RKO (cell line): ENCODE measurements at places on chromosomes 5 and 9.
A peak's percentile ranks its signal among the peaks of the same experiment; 100 is the strongest.

DNA sequence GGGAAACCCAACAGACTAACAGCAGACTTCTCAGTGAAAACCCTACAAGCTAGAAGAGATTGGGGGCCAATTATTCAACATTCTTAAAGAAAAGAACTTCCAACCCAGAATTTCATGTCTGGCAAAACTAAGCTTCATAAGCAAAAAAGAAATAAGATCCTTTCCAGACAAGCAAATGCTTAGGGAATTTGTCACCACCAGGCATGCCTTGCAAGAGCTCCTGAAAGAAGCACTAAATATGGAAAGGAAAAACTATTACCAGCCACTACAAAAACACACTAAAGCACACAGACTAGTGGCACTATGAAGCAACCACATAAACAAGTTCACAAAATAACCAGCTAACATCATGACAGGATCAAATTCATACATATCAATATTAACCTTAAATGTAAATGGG is 131.1 kb downstream of the OR2K2 start:
- no peak for DNase-seq

GRCh38 chr9:112379177-112380101 is 469 bp upstream of the HSDL2 start:
- DNase-seq, result peak; percentile 100

DNA sequence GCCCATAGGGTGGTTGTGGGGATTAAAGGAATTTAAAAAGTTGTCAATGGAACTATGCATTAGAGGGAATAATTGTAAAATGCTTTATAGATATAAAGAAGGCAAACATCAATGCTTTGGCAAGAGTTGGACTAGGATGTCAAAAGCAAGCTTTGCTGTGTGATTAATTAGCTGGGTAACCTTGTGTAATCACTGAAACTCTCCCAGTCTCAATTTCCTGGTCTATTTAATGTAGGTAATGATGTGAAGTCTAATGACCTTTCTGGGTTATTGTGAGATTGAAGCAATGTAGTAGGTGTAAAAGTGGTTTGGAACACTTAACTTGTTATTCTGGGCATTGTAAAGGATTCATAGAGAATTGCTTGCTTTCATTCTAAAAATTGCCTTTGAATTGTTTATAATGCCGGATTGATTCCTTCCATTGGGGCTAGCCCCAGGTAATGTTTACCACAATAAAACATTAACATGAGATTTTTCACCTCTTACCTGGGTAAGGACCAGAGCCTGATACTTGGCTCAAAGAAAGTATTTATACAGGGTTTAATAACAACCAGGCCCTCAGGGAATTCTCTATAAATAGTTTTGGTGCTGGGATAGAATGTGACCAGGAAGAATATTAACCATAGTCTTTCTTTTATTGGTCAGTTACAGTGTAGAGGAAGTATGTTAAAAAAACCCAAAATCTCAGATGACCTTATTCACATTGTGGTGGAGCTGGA is 30.0 kb upstream of the CLINT1 start:
- DNase-seq, result no peak

DNA sequence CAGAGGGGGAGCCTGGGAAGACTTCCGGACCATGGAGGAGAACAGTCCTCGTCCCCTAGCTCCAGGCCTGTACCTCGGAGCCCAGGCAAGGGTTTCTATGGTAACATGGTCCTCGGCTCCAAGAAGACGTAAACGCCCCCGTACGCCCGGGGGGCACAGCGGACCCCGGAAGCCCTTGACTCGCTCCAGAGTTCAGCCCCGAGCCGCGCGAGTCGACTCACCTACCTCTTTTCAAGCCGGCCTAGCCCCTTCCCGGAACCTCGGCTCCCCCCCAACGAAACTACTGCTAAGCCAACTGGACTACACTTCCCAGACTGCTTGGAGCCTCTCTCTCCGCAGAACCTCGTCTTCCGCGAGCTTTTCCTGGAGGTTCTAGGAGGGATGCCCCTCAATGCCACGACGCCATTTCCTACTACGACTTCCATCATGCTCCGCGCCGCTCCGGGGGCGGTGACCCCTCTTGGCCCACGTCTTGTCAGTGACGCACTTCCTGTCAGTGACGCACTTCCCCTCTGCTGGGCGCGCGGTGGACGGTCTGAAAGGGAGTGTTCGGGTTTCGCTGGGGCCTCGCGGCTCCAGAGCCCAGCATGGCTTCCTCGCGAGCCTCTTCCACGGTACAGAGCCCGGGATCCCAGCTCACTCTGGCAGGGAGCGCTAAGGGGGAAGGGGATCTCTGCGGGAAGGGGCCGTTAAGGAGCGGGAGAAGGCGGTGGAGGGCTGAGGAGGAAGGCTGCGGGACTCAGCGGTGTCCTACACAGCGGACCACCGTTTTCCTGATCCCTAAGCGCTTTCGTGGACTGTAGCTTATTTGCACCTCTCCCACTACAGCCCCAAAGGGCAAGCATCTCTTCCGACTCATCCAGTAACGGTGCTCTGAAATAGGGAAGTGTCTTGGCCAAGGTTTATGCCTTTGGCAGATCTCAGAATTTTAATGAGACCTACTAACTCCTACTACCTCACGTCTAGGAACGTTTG is at the start of the genes CDC26 and PRPF4:
Gene CDC26 (minus strand): TSS at position 416 of the 975 bp plus-strand sequence. CDS start 3,065 bp downstream, outside the sequence.
Gene PRPF4 (plus strand): TSS at position 502 of the 975 bp plus-strand sequence. CDS start 86 bp downstream, at position 588.
- DNase-seq, result peak; percentile 100

DNA sequence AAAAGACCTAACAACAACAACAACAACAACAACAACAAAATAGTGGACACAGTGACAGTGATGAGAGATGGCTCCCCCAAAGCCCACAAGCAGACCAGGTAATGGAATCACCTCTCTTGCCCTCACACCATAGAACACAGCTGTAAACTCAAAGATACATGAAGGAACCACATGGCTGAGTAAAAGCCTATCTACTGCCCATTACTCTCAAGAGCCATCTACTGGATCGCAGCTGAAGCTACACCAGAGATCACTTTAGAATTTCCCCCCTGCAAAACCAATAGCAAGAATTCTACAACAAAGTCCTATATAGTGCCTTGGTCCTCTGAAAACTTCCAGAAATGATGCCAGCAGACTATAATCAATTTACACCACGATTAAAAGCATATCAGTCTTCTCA is 1537.6 kb upstream of the CDH9 start:
- peak; percentile 27 for DNase-seq

DNA sequence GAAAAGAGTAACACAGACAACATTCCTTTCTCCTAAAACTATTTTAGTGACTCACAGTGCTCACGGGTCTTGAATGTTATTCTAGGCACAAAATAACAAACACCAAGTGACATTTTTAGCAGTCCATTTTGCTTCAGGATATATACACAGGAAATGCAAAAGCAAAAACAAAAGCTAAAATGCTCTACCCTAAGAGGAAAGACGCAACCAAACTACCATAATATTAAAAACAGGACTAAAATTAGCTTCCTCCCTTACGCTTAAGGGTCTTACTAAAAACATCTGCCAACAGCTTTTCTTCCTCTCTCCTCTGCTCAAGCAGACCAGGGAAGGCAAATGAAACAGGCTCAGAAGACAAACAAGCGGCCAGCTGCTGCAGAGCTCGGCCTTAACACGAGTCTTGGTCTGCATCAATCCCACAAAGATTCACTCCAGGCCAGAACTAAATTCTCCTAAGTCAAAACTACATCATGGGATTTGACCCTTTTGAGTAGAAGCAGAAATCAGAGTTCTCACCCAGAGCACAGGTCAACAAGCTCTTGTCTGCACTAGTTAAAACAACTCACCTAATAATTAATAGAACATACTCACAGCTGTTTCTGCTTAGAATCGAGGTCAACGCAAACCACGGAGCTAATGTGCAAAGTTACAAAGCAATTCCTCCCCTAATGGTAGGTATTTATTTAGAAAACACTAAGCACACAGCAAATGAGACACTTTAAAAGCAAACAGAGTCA is 62.3 kb downstream of the RAPGEF1 start:
- no peak for DNase-seq

DNA sequence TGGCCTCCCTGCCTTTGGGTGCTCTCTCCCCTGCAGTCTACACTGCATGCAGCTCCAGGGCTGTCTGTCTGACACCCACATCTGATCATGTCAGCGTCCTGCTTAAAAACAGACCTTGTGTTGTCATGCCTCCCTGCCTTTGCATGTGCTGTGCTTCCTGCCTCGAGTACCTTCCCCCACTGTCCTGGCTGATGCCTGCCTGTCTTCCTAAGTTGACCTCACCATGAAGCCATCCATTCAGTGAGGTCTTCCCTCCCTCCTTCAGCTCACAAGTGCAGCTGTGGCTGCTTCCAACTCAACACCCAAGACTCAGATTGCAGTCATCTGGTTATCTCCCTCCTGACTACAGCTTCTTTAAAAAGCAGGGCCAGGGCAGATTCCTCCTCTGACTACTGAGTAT is 5.5 kb downstream of the ANGPTL2 start:
- peak; percentile 22 for DNase-seq

DNA sequence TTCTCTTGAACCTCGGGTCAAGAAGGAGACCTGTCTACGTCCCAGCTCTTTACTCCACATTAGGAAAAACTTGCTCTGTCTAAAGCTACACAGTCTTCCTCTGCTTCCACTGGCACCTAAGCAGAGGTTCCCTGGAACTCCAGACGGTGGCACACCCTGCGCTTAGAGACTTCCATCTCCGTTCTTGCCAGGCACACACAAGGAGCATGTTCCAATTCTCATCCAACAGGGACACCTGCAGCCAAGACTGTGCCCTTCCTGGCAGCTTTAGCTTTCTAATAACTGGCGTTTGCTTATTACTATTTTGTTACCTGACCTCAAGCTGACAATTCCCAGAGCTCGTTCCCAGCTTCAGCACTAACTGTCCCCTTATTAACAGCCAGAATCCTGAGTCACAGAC is 16.0 kb downstream of the CAPSL start:
- DNase-seq, result no peak

DNA sequence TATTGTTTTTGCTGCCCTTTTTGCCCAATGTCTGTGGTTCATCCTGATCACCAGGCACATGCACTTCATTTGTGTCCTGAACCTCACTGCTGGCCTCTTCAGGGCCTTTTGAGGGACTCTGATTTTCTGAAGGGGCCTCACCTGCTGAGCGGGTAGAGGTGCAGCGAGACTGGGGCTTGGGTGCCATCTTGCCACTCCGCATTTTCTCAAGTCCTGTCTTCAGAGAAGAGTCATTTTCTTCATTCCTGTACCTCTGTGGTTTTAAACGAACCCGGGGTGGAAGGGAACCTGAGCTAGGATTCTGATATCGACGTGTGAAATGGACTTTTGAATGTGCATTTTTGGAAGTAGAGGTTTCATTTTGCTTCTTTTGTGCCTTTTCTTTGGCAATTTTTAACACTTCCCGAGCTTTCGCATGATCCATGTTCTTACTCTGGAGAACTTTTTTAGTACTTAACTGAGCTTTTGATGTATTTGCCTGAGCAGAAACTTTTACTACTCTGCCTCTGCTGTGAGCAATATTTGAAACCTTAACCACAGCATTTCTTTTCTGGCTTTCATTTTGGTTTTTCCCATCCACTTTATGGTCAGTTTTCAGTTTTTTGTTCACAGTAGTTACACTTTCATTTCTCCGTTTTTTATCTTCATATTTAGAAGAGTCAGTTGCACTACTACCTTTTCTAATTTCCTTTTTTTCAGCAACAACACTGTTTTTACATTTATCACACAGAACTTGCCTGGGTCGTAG is 26.1 kb downstream of the PWWP2A start:
- no peak for DNase-seq

- DNase-seq, result no peak
Observed at GRCh38 chr5:78829811-78830527, 155.1 kb downstream of the ARSB start.

GRCh38 chr5:124655921-124656511 is 90.4 kb downstream of the ZNF608 start:
- peak; percentile 31 for DNase-seq

DNA sequence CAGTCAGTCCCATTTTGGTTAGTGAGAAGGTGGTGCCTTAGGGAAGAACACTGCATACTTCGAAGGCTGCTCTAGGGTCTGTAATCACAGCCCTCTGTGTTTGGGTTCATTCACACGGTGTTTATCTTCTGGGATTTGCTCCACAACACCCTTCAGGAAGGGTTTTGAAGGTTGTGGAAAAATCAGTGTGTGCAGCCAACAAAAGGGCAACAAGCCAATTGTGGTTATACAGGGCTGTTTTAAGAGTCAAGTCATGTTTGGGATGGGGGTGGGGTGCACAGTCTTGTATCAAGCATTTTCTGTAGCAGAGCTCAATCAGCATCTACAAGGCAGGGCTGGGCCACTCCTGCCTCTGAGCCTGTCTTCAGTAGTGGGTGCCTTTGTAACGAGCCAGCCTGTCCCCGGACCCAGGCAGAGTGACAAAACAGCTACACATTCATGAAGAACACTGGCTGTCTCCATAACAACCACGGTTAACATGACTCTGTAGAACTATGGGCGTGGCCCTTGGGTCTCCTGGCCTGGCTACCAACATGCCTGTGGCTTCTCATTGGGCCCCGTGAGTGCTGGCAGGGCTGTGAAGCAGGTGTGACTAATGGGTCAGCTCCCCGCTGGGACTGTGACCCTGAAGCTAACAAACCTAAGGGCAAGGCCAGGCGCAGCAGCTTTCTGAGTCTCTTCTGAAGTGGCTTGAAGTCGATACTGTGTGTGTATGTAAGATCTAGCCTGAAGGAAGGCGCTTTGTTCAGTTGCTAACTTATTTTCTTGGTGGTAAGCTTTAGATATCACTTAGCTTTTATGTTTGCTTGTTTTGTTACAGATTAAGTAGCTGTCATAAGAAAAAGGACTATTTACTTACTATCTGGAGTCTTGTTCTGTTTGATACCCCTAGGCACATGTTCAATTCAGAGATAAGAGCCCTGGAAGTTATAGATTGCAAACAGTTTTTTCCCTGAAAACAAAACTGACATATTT is 27.9 kb upstream of the GOLM1 start:
- DNase-seq, result peak; percentile 93

- DNase-seq, result no peak
Observed at GRCh38 chr5:138316355-138316754, 15.2 kb downstream of the CDC25C start.

DNA sequence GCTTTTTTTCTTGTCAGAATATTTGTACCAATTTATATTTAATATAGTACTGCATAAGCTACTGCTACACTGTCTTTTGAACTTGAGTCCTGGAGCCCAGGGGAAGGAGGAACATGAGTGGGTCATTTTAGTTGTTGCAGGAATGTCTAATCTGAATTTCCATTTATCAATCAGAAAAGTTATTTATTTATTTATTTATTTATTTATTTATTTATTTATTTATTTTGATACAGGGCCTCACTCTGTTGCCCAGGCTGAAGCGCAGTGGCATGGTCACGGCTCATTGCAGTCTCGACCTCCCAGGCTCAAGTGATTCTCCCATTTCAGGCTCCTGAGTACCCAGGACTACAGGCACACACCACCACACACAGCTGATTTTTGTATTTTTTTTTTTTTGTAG is 712.6 kb downstream of the NR2F1-AS1 start:
- DNase-seq, result no peak

GRCh38 chr5:96318569-96319110 is 114.4 kb downstream of the PCSK1 start:
- no peak for DNase-seq

GRCh38 chr9:135083831-135084230 is 3.6 kb upstream of the OLFM1 start:
- DNase-seq, result no peak

GRCh38 chr9:85602742-85603141 is 139.0 kb downstream of the AGTPBP1 start:
- no peak for DNase-seq

DNA sequence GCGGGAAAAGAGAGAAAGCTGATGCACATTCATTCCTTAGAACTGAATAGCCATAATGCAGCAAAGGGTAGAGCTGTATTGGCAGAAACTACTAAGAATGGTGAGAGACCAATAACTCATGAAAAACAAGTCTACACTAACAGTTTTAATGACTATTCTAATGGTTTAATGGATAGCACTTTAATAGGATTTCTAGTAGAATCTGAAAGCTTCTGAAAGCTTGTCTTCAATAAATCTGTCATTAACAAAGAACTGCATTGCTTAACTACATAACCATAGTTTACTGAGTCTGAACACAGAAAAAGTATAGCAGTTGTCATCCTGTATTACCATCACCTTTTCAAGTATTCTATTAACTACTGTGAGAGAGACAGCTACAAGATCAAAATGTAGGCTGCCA is 617.8 kb upstream of the DMAC1 start:
- no peak for DNase-seq
